Urinary bladder (tissue), 4 donors: ENCODE measurements at places on chromosomes 7 and 10. TPM values are rescaled to one million over a fixed set of nuclear protein-coding genes. Genes with fewer than 3 reads are reported as not detected.

DNA sequence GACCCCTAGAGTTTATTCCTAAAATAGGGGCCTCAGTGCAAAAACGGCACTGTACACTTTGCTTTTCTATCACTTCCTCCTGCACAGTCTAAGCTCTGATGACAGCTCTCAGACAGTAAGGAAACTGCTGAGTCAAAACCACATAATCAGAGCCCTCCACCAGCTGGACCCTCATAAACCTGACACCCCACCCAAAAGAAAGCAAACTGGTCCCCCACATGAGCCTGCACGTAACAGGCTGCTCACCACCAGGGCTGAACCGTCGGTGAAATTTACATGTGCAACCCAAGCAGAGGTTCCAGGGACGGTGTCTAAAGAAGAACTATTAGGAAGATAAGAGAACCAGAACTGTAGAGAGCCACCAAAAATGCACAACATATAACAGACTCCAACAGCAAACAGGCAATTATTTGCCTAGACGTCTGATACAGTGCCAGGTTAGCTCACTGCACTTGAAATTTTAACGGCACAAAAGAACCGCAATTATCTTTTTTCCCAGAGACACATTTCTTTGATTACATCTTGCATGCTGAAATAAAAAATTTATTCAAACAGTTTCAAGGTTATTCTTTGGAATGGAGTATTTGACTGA, 19.6 kb downstream of the SGMS1 start:
- DNase-seq = no peak

- no peak for DNase-seq
These were observed 1042.9 kb downstream of the GATA3 start for GRCh38 chr10:9097206-9097990.

DNA sequence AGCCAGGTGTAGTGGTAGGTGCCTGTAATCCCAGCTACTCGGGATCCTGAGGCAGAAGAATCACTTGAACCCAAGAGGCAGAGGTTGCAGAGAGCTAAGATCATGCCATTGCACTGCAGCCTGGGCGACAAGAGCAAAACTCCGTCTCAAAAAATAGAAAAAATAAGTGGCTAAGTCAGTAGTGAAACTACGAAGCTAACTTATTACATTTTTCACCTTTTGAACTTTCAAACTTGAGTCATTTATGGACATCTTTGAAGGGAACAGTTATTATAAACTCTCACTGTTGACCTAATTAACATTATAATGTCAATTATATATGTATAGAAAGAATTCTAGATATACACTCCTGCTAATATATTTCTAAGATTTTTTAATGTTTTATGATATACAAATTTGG, 541.5 kb upstream of the C7orf33 start:
- DNase-seq = no peak

GRCh38 chr10:29734640-29734961, 99.8 kb upstream of the SVIL start:
- no peak for DNase-seq

- no peak for DNase-seq
These were observed 21.0 kb upstream of the TSPAN33 start for GRCh38 chr7:129123510-129123857.

The NKX6-2 gene
- polyA plus RNA-seq = 0.23 TPM

The OPN1SW gene
- polyA plus RNA-seq = not detected

DNA sequence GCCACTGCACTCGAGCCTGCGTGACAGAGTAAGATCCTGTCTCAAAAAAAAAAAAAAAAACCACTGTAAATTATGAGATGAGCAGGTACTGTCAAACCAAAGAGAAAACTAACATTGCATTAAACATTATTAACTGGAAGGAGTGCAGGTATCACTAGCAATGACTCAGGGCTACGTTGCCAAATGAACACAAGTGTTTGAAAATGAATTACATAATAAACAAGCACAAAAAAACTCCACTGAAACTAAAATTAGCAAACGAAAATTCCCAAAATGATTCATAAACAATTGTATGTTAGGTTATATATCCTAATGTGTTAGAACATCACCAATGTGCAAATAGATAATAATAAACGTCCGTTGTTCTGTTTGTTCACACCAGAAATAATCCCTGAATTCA, 42.8 kb downstream of the NSUN6 start:
- no peak for DNase-seq

GRCh38 chr7:79084423-79084822, 369.0 kb downstream of the MAGI2 start:
- no peak for DNase-seq

The ITIH2 gene
- 0.20 TPM for polyA plus RNA-seq

- DNase-seq = no peak
These were observed 21.9 kb downstream of the PCBD1 start for GRCh38 chr10:70866424-70866823.

DNA sequence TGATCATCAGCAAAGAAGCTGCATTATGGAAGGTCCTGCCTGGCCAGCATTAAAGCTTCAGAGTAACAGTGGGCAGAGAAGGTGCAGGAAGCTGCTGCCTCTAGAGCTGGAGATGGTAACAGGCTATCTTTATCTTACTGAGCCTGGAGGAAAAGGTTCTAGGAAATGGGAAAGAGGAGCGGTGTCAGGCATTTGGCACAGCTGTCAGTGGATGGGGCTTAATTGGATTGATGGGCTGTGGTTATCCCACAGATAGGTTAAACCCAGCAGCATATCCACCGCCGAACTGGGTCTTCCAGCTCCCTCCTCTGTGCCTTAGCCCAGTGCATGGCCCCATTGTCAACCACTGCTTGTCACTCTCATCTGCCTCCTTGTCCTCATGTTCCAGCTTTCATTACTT, 127.6 kb downstream of the CCNY start:
- no peak for DNase-seq

GRCh38 chr10:17098012-17098411, 31.6 kb downstream of the CUBN start:
- no peak for DNase-seq

GRCh38 chr10:71684356-71685173, 35.0 kb downstream of the C10orf105 start:
- DNase-seq = no peak
